Osteocyte (in vitro differentiated cells): ENCODE measurements at places on chromosomes 7 and 10. TPM values are rescaled to one million over a fixed set of nuclear protein-coding genes. Genes with fewer than 3 reads are reported as not detected.

DNA sequence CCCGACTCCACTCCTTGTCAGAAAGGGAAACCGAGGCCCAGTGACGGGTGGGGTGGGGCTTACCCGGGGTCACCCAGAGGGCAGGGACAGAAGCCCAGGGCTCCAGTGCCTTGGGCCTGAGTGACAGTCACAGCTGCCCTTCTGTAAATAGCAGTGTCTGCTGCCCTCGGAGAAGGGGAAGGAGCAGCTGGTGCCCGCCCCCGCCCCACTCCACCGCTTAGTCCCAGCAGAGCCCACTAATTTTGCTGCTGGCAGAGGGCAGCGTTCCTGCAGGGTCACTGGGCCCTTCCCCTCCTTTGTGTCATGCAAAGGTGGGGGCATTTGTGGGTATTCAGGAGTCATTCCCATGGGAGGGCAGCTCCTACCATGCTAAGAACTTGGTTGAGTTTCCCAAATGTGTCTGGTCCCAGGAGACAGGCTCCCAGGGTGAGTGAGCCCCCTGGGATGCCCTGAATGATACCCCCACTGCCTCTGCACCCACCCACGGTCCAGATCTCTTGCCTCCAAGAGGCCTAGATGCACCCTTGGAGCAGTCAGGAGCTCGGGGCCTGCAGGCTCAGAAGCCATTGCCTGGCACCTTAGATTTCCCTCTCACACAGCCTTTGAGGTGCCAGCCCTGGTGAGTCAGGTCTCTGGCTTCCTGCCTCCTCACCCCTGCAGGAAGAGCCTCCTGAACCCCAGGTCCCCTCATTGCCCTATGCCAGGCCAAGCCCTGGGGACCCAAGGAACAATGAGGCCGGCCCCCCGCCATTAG is 17.2 kb downstream of the SH2B2 start:
- no peak for DNase-seq
- H3K27me3 ChIP-seq: no peaks in the 10 kb centered on the region
- H3K4me1 ChIP-seq: peaks cover 57% of the 10 kb centered on the region
- peak overlapping the region; percentile 80 for H3K27ac ChIP-seq

The BMPER gene
- total RNA-seq: 0.50 and 0.56 TPM in 2 replicates

DNA sequence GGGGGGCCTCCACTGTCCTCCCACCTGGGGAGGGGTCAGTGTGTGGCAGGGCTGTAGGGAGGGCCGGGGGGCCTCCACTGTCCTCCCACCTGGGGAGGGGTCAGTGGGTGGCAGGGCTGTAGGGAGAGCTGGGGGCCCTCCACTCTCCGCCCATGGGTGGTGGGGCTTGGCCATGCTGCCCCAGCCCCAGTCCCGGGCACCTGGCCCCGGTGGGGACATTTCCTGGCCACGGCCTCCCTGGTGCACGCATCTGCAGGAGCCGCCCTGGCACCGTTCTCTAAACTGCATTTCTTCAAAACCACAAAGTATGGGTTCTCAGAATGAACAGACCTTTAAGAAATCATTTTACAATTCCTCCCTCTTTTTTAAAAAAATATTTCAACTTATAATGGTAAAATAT is 89.3 kb upstream of the PDGFA start:
- H3K27ac ChIP-seq: peak overlapping the region; percentile 59
- no peaks in the 10 kb centered on the region for H3K27me3 ChIP-seq

- H3K4me3 ChIP-seq: no peak overlapping the region
- peaks cover 27% of the 10 kb centered on the region for H3K36me3 ChIP-seq
- no peaks in the 10 kb centered on the region for H3K27me3 ChIP-seq
- DNase-seq: no peak
- H3K27ac ChIP-seq: no peak overlapping the region
Observed at GRCh38 chr10:13634207-13634606, 47.4 kb downstream of the PRPF18 start.

GRCh38 chr10:56662765-56663447 is 301.8 kb upstream of the ZWINT start:
- H3K4me3 ChIP-seq: no peak overlapping the region
- H3K4me1 ChIP-seq: no peaks in the 10 kb centered on the region
- DNase-seq: no peak
- no peak overlapping the region for H3K27ac ChIP-seq
- no peaks in the 10 kb centered on the region for H3K27me3 ChIP-seq

- H3K4me3 ChIP-seq: no peak overlapping the region
- no peaks in the 10 kb centered on the region for H3K4me1 ChIP-seq
- DNase-seq: no peak
- no peaks in the 10 kb centered on the region for H3K36me3 ChIP-seq
Observed at GRCh38 chr10:17035446-17035845, 94.2 kb downstream of the CUBN start.

The SPDYE1 gene
- not detected in 2 replicates for total RNA-seq

The PAX4 gene
- total RNA-seq: not detected in 2 replicates

DNA sequence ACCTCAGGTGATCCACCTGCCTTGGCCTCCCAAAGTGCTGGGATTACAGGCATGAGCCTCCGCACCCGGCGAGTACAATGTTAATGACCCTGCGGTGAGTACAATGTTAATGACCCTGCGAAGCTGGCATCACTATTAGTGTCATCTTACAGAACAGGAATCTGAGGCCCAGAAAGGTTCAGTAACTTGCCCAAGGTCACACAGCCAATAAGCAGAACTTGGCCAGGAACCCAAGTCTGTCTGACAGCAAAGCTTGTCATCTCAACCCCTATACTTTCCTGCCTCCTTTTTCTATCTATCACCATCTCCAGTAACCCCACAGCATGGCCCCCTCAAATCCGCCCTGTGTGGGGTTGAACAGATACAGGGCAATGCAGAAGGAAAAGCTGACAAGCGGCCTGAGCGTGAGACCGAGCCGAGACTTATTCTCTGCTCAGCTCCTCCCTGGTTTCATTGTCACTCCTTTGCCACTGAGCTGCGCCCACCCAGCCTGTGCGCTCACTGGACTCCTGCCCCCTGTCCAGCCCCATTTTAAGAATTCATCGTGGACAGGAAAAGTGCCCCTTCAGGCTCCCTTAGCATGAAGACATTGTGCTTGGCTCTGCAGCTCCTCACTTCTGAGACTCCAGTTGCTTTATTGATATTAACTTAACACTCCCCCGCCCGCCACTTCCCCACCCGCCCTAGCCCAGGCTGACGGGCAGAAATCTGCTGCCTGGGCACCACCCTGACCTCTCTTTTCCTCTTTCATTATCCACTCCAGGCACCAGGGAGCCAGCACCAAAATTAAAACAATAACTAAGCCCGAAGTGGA is 58.1 kb upstream of the LBX1 start:
- no peak overlapping the region for H3K27ac ChIP-seq
- peaks cover 65% of the 10 kb centered on the region for H3K27me3 ChIP-seq
- H3K36me3 ChIP-seq: no peaks in the 10 kb centered on the region

GRCh38 chr7:118573085-118573484 is 348.6 kb downstream of the ANKRD7 start:
- H3K27ac ChIP-seq: no peak overlapping the region
- no peaks in the 10 kb centered on the region for H3K36me3 ChIP-seq
- H3K4me3 ChIP-seq: no peak overlapping the region
- DNase-seq: no peak
- no peaks in the 10 kb centered on the region for H3K27me3 ChIP-seq
- H3K4me1 ChIP-seq: no peaks in the 10 kb centered on the region

GRCh38 chr7:140656548-140657515 is 15.9 kb upstream of the ADCK2 start:
- H3K27ac ChIP-seq: peak overlapping the region; percentile 98
- H3K4me3 ChIP-seq: peak overlapping the region; percentile 73
- no peaks in the 10 kb centered on the region for H3K36me3 ChIP-seq
- DNase-seq: no peak
- no peaks in the 10 kb centered on the region for H3K27me3 ChIP-seq

DNA sequence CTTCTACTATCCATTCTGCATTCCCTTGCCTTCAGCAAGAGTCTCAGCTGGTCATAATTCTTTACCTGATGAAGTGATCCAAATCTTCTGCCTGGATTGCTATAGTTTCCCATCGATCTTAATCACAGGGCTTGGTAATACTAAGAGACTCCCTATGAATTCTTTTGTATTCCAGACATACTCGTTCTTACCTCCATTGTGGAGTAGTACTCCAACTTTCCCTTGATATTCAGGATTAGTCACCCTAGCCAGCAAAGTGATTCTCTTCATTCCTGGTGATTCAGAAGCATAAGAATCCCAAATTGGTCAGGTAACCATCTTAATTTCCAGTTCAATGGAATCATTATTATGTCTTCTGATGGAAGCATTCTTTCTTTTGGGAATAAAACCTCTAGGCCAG is 96.7 kb downstream of the TWIST1 start:
- no peak for DNase-seq
- H3K36me3 ChIP-seq: peaks cover 31% of the 10 kb centered on the region
- H3K4me1 ChIP-seq: peaks cover 20% of the 10 kb centered on the region
- H3K4me3 ChIP-seq: no peak overlapping the region
- no peak overlapping the region for H3K27ac ChIP-seq

The NRP1 gene
- total RNA-seq: 208 and 222 TPM in 2 replicates

The SUN3 gene
- not detected in 2 replicates for total RNA-seq

GRCh38 chr7:135375908-135376699 is 133.8 kb downstream of the CNOT4 start:
- H3K27me3 ChIP-seq: no peaks in the 10 kb centered on the region
- H3K27ac ChIP-seq: no peak overlapping the region
- H3K36me3 ChIP-seq: no peaks in the 10 kb centered on the region

GRCh38 chr7:156612930-156613329 is 27.6 kb upstream of the RNF32 start:
- H3K27ac ChIP-seq: no peak overlapping the region
- H3K4me3 ChIP-seq: no peak overlapping the region
- peaks cover 8% of the 10 kb centered on the region for H3K4me1 ChIP-seq

The MUC12 gene
- total RNA-seq: not detected in 2 replicates

- H3K4me3 ChIP-seq: no peak overlapping the region
- H3K27me3 ChIP-seq: no peaks in the 10 kb centered on the region
- no peak for DNase-seq
Observed at GRCh38 chr10:5560817-5561703, 36.3 kb downstream of the CALML3 start.

DNA sequence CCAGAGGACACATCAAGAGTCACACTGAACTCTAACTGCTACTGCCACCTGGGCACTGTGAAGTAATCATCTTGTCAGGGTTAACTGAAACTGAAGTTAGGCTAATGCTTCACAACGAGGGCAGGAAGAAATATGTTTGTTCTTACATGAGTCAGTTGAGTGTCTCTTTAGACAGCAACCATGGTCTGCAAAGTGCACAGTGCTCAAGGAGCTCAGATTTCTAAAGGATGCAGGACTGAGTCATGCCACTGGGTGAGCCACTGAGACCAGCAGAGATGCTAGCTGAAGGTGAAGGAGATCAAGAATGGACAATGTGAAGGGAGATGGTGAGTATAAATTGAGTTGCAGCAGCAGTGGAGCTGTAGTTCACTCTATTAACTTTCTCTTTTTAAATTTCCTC is 76.0 kb upstream of the CTTNBP2 start:
- H3K27ac ChIP-seq: no peak overlapping the region
- H3K4me1 ChIP-seq: peaks cover 25% of the 10 kb centered on the region
- H3K4me3 ChIP-seq: no peak overlapping the region

DNA sequence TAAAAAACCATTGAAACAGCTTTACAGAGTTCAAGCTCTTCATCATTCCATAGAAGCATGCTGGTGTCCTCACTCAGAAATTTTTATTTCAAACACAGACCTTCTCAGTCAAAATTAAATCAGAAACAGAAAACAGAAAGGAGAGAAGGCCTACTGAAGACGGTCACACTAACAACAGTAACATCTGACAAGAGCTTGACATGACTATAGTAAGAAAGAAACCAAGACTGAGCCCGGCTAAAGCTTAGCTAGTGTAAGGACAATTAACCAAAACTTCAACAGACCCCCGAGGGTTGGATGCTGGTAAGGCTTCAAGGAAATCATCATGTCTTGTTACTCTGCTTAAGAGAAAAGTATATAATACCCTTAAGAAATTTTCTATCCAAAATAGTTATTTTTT is 38.6 kb downstream of the MTPN start:
- H3K4me1 ChIP-seq: peaks cover 19% of the 10 kb centered on the region
- H3K27me3 ChIP-seq: no peaks in the 10 kb centered on the region
- no peaks in the 10 kb centered on the region for H3K36me3 ChIP-seq

DNA sequence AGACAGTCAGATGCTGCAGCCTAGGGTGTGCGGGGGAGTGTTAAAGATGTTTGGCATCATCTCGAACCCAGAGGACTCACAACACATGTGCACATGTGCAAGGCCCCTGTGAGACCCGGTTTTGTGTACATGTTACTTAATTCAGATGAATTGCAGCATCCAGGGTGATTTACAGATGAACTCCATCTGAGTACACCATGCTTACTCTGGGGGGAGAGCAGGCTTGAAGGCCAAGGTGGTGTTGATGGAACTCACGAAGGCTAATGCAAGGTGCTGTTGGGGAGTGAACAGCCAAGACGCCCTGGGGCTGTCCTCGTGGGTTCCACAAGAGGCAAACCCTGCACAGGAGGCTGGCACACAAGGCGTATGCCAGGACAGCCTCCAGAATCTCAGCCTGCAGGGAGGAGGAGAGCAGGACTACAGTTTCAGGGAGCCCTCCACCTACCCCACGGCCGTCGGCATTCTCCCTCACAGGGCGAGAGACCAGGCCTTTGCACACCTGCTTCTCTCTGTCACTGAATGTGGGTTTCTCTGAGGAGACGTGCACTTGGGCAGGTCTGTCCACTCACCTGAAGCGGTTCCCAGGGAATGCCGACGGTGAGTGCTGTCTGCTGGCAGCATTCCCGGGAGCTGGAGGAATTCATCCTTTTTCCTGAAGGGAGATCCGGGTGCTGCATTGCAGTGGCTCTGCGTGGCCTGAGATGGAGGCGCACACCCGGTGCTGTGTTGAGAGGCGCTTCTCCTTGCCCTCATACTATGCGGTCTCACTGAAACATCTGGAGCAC is 178.5 kb upstream of the RNF32 start:
- no peaks in the 10 kb centered on the region for H3K36me3 ChIP-seq
- no peak overlapping the region for H3K27ac ChIP-seq
- no peaks in the 10 kb centered on the region for H3K4me1 ChIP-seq
- no peak for DNase-seq

DNA sequence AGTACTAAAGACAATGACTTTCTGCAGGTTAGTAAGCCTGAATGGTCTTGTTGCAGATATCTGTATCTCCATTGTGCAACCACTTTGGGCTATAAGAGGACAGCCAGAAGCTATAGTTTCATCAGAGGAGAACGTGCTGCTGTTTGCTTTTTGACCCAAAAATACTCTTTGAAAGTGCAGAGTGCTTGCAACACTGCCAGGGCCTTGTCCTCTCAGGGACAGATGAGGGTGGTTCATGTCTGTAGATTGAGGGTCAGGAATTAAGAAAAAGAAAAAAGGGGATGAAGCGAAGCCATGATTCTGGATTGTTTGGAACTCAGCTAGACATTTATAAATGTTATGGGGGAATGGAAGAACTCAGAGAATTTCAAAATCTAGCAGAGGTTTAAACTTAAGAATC is 212.5 kb downstream of the SEC23IP start:
- H3K27ac ChIP-seq: no peak overlapping the region
- no peaks in the 10 kb centered on the region for H3K4me1 ChIP-seq
- no peak overlapping the region for H3K4me3 ChIP-seq
